Right renal cortex interstitium (tissue), 3 donors: ENCODE measurements at places on chromosomes 7 and 10.
A peak's percentile ranks its signal among the peaks of the same experiment; 100 is the strongest.

- DNase-seq = no peak
Measured at GRCh38 chr7:117025891-117026290, 72.6 kb downstream of the ST7 start.

DNA sequence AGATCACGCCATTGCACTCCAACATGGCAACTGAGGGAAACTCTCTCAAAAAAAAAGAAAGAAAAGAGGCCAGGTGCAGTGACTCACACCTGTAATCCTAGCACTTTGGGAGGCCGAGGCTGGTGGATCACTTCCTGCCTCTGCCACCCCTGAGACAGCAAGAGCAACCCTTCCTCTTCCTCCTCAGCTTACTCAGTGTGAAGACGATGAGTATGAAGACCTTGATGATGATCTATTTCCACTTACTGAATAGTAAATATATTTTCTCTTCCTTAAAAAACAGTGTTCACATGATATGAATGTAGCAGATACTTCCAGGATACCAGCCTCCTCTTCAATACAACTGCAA, 2.1 kb upstream of the ZKSCAN1 start:
- DNase-seq = no peak

- no peak for DNase-seq
Measured at GRCh38 chr7:895451-896052, 19.2 kb downstream of the GET4 start.

GRCh38 chr10:102461187-102462054, 10.1 kb upstream of the C10orf95 start:
- peak; percentile 73 for DNase-seq

DNA sequence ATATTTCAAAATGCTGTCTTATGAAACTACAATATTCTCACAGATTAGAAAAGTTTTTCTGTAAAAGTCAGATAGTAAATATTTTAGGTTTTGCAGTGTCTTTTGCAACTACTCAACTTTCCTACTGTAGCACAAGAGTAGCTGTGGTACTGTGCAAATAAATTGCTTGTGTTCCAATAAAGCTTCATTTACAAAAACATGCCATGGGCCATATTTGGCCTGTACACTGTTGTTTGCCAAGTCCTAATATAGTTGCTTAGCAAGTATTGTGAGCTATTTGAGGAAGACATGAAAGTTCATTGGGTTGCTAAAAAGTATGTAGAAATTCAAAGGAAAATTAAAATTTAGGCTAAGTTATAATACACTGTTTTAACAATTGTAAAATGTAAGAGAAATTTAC, 80.0 kb downstream of the TFPI2 start:
- no peak for DNase-seq

- DNase-seq = no peak
Measured at GRCh38 chr7:111364413-111364812, 197.9 kb downstream of the IMMP2L start.

- no peak for DNase-seq
Measured at GRCh38 chr10:132197271-132198067, 10.7 kb downstream of the DPYSL4 start.

GRCh38 chr7:28157831-28158416, 22.7 kb downstream of the JAZF1 start:
- DNase-seq = no peak

- DNase-seq = no peak
Measured at GRCh38 chr10:130226012-130226411, 89.8 kb downstream of the GLRX3 start.

DNA sequence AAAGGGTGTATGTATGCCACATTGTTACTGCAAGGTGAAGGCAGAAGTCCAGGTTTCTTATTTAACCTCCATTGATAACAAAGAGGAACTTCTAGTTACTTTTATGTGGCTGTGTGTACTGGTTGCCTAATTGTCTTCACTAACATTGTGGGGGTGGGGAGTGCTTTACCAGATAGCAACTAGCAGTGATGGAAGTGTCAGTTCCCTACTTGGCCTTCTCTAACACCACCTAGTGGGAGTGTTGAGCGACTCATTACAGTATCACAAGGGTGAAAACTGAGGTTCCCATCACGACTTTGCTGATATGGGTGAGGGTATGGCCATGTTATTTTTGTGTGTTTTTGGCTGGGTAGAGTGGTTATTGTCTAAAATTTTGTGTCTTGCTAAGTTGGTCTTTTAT, 274.4 kb downstream of the THSD7A start:
- DNase-seq = no peak

DNA sequence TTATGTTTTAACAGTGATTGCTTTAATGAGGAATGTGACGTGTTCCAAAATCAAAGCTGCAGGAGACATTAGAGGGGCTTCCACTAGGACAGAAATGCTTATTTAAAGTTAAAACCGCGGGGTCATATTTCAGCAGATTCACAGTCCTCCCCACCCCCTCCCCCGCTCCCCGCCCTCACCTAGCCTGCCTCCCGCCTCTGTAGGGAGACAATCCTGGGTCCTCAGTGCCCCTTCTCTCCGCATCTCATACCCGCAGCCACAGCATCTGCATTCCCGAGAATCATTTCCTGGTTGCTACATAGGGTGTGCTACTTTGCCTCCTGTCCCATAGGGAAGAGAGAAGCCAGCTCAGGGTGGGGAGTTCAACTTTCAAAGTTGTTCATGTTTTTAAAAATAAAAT, 3.1 kb upstream of the DRGX start:
- no peak for DNase-seq

DNA sequence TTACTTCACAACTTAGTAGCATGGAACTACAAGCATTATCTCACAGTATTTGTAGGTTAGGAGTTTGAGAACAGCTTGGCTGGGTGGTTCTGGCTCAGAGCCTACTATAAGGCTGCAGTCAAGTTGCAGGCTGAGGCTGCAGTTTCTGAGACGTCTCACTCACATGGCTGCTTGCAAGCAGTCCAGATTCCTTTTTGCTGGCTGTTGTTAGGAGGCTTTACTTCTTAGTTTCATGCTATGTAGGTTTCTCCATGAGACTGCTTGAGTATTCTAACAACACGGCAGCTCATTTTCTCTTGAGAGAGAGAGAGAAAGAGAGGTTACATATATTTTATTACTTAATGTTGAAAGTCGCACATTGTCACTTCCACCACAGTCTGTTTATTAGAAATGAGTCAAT, 1073.9 kb downstream of the NXPH1 start:
- no peak for DNase-seq
